ENCODE measurements at places on chromosomes 7 and 10.
A peak's percentile ranks its signal among the peaks of the same experiment; 100 is the strongest.

DNA sequence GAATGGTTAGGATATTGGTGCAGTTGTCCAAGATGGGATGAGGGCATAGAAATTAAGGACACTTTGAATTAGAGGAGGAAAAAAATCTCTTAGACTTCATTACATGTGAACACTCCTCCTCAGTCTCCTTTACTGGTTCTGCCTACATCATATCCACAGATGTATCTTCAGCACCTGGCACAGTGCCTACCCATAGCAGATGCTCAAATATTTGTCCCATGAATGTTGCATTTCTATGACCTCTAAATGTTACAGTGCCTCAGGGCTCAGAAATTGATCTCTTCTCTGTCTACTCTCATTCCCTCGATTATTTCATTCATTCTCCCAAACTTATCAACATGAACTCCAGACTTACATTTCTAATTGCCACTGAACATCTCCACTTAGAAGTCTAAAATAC lies 17.1 kb downstream of the CNNM1 start:
- no peak for DNase-seq

GRCh38 chr10:125363791-125364190 lies 203.4 kb upstream of the CTBP2 start:
- DNase-seq: no peak

GRCh38 chr10:9381733-9382532 lies 1327.4 kb downstream of the GATA3 start:
- no peak for DNase-seq

GRCh38 chr10:126935263-126935946 lies 30.2 kb downstream of the DOCK1 start:
- DNase-seq: no peak

GRCh38 chr10:28806951-28807759 lies 129.8 kb downstream of the BAMBI start:
- DNase-seq: no peak

DNA sequence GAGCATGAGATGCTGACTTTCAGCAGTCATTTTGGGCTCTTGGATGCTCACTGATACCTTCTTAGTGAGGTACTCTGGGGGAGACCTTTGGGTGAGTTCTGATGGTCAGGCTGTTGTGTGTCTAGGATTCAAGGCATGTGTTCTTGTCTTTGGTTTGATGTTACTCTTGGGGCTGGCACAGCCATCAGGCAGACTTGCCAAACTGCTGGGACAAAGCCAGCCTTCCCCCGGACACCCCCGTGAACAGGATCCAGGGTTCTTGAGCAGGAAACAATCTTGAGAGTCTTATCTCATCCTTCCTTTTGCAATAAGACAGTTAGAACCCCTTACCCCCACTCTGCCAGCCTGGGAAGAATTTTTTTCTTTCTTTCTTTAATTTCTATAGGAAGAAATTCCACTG lies 42.2 kb downstream of the SUFU start:
- no peak for DNase-seq

GRCh38 chr7:128878226-128879105 lies 15.8 kb downstream of the ATP6V1F start:
- DNase-seq: no peak

GRCh38 chr7:77466450-77466849 lies 50.3 kb upstream of the GSAP start:
- DNase-seq: no peak

GRCh38 chr10:117268258-117268657 lies 27.3 kb downstream of the SLC18A2 start:
- no peak for DNase-seq

GRCh38 chr10:77773631-77774426 lies 136.2 kb upstream of the KCNMA1 start:
- no peak for DNase-seq

- DNase-seq: no peak
These were observed 116.1 kb downstream of the STRA8 start for GRCh38 chr7:135349746-135350145.

GRCh38 chr7:132677918-132678317 lies 101.6 kb upstream of the PLXNA4 start:
- no peak for DNase-seq

GRCh38 chr10:97456034-97456685 lies 10.2 kb downstream of the ZDHHC16 start:
- no peak for DNase-seq

DNA sequence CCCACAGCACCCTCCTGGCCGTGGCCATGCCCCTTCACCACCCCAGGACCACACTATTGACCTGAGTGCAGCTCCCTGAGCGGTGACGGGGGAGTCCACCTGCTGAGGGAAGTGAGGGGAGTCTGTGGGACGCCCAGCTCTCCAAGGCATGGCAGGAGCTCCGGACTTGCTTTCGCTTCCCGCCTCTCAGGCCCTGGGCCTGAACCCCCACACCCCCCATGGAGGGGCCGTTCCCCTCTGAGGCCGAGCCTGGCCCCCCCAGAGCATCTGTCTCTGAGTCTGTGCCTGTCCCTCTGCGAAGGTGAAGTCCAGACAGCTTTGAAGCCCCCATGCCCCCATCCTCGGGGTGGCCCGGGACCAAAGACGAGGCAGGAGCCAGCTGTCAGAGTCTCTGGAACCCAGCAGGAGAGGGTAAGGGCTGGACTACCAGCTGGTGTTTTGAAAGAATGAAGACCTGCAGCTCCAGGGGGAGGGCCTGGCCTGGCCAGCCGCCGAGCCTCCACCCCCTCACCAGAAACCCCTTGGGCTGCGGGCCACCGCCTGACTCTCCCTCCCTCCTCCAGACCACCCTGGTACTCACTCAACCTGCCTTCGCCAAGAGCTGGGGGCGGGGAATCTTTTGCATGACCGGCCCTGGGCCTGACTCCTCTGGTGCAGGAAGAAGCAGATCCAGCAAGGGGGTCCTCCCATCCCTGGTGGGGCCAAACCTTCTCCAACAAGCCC lies 114.0 kb downstream of the PDGFA start:
- DNase-seq: no peak

- DNase-seq: peak; percentile 34
These were observed 28.0 kb upstream of the SLC39A12 start for GRCh38 chr10:17923728-17924127.

- DNase-seq: no peak
These were observed 95.1 kb downstream of the NPY start for GRCh38 chr7:24378871-24379616.

DNA sequence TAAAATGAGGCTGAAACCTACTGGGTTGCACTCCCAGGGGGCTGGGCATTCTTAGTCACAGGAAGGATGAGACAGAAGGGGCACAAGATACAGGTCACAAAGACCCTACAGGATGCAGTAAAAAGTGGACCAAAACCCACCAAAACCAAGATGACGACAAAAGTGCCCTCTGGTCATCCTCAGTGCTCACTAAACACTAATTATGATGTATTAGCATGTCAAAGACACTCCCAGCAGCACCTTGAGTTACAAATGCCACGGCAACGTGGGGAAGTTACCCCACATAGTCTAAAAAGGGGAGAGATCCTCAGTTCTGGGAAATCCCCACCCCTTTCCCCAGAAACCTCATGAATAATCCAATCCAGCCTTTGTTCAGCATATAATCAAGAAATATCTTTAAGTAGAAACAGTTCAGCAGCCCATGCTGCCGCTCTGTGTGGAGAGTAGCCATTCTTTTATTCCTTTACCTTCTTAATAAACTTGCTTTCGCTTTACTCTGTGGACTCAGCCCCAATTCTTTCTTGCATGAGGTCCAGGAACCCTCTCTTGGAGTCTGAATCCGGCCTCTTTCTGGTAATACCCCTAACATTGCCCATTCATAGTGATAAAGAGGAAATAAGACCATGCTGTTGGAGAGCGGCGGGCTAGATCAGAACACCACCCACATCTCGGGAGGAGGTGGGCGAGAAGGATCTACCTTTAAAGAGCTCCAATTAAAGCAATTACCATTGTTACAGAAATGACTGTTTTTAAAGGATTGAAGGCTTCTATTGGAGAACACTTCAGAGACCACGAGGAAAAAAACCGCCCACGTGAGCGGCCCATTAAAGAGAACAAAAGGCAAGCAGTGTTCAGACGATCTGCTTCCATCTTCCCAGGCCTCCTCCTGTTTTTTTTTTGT lies 170.9 kb downstream of the USP6NL start:
- DNase-seq: no peak

DNA sequence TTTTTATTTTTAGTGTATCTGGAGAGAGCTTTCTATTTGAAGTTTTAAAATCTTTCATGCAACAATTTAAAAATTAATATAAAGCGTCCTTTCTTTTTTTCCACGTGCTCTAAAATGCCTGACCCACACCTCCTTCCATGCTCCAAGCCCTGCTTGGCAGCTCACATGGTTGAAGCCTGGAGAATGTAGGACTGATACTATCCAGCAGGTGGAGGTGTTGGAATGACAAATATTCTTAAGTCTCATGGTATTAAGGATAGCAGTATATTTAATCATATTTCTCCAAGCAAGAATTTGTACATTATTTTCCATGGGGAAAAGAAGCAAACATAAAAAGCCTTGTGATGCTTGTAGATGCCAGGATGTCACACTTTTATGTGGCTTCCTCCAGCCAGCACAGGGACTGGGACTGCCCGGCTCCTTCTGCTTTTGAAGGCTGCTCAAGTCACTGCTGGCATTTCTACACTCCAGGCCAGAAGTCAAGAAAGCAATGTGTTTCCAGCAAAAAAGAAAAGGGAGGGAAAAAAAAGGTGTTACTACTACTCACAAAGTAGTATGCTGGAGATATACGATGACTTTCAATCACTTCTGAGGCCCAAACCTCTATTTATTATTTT lies 49.7 kb downstream of the BZW2 start:
- DNase-seq: peak; percentile 5

GRCh38 chr10:25694971-25695370 lies 239.1 kb upstream of the MYO3A start:
- DNase-seq: no peak

- DNase-seq: no peak
These were observed 61.5 kb downstream of the GRB10 start for GRCh38 chr7:50721160-50721559.

GRCh38 chr10:71818674-71819260 lies 32.3 kb downstream of the PSAP start:
- no peak for DNase-seq

DNA sequence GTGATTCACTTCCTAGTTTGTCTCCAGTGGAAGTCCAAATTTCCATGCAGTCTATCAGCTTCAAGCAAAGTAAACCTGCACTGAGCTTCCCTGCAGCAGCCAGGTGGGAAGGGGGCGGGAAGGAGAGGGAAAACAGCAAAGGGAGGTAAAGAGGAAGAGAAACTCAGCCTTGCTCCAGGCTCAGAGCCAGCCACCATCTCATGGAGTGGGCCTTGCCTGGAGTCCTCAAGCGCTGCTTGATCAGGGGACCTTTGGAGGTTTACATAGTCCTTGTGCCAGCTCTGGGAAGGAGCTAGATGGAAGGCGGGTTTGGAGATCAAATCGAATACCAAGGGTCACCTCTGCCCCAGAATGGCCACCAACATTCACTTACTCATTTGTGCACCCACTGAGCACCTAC lies 7.4 kb downstream of the CRTAC1 start:
- no peak for DNase-seq

- no peak for DNase-seq
These were observed 45.1 kb upstream of the LYZL1 start for GRCh38 chr10:29243750-29244149.

DNA sequence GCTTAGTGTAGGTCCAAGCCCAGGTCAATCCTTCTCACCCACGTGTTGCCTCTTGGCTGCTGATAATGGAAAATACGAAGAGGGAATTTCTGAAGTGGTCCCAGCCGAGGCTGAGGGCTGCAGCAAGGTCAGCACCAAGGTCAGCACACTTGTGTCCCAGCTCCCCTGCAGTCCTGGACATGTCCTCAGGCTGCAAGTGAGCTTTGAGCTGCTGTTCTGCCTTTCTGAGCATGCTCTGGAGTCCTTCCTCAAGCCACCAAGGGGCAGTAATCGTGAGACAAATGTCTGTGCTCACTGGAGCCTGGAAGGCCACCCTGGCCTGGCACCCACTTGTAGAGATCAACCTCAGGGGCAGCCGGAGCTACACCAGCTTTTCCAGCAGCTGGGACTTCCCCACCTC lies 28.3 kb downstream of the DRGX start:
- DNase-seq: no peak

- no peak for DNase-seq
These were observed 20.8 kb downstream of the BRAF start for GRCh38 chr7:140903741-140904480.

GRCh38 chr10:107071301-107071700 lies 93.2 kb downstream of the SORCS1 start:
- DNase-seq: no peak

GRCh38 chr7:136692221-136692620 lies 176.2 kb upstream of the CHRM2 start:
- no peak for DNase-seq
